ENCODE measurements at places on chromosomes 1 and 21. TPM values are rescaled to one million over a fixed set of nuclear protein-coding genes. Genes with fewer than 3 reads are reported as not detected.

GRCh38 chr1:151128800-151129199 lies 17.6 kb downstream of the SEMA6C start:
- DNase-seq = no peak

GRCh38 chr1:153534226-153534924 lies 1.4 kb downstream of the S100A6 start:
- no peak for DNase-seq

DNA sequence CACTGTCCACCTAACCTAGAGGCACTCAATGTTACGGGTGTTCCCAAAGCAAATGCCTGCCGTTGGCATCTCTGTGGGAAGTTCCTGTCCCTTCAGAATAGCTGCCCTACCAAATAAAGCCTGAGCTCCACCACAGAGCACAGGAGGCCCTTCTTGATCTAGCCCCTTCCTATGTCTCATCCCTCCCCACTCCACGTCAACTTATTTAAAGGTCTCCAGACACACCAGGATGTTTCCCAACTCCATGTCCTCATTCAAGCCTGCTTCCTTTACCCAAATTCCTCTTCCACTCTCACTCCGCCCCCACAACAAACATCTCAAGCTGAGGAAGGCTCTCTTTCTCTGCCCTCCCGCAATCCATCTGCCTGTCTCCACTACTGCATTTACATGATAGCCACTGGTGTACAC lies 87.7 kb downstream of the TGFBR3 start:
- no peak for DNase-seq

NCSTN gene
- 89.5 TPM for total RNA-seq

GRCh38 chr1:208078752-208079151 lies 165.4 kb downstream of the PLXNA2 start:
- no peak for DNase-seq

DNA sequence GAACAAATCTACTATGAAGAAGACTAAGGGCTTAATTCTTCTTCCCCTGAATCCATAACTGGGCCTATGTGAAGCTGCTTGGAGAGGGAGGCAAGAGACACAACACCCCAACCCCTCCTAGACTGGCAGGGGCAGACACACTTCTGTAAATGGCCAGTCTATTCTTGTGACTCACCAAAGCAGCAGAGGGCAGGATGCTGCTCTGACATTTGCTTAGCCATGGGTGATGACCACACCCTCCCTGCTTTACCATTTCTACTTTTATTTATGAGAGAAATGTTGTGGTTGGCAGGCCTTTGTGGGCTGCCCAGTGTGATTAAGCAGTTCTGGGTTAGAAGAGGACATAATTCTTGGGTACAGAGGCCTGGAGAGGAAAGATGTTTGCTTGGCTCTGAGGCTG lies 189.8 kb upstream of the DPYD start:
- DNase-seq = no peak

- no peak for DNase-seq
These were observed 160.5 kb downstream of the LRRC40 start for GRCh38 chr1:70044832-70045231.

- DNase-seq = no peak
These were observed 3.1 kb downstream of the PADI1 start for GRCh38 chr1:17207966-17208418.

- DNase-seq = no peak
These were observed 55.1 kb downstream of the KIF26B start for GRCh38 chr1:245209658-245210435.
